ENCODE measurements at places on chromosomes 2 and 18.

- DNase-seq = no peak
Observed at GRCh38 chr2:70362661-70363060, 60.8 kb upstream of the FAM136A start.

DNA sequence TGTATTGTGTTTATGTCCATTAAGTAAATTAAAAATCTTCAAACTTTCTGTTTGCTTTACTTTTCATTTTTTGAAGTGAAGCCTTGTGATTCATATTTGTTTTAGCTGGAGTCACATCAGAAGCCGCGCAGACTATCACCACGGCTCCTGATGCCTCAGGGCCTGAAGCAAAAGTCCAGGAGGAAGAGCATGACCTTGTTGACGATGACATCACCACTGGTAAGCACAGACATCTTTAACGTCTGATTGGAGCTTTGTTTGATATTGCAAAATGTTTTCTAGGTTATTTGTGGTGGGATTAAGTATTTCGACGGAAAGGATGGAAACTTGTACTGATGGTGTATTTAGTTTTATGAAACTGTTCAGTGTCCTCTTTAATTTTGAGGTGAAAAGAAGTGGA, 164.8 kb downstream of the WDR7 start:
- DNase-seq = no peak

GRCh38 chr2:132837769-132838168, 167.8 kb upstream of the LYPD1 start:
- DNase-seq = no peak

DNA sequence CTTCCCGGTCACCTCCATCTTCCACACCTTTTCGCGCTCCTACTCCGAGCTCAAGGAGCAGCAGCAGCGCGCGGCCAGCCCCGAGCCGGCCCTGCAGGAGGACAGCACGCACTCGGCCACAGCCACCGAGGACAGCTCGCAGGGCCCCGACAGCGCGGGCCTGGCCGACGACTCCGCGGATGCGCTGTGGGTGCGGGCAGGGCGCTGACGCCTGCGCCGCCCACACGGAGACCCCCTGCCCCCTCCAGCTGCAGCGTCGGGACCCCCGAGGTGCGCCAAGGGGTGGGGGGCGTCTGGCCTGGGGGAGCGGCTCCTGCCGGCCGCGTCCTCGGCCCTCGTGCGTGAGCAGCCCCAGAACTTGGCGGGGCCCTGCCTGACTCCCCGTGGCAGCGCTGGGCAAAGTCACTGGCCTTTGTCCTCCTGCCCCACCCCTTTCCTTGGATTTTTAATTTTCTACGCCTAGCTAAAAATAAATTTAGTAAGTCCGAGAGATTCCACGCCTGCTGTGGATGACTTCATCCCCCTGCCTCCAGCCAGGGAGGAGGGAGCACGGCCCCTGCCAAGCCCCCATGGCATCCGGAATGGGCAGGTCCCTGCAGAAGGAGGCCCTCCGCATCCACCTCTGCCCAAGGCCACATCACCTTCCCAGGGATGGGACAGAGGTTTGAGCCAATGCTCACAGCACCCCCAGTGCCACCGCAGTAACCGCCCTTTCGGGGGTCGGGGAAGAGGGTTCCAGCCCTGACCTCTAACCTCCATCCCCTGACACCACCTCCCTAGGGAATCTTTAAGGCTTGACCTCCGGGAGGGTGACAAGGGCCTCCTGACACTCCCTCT, 51.6 kb downstream of the SLC66A2 start:
- no peak for DNase-seq

DNA sequence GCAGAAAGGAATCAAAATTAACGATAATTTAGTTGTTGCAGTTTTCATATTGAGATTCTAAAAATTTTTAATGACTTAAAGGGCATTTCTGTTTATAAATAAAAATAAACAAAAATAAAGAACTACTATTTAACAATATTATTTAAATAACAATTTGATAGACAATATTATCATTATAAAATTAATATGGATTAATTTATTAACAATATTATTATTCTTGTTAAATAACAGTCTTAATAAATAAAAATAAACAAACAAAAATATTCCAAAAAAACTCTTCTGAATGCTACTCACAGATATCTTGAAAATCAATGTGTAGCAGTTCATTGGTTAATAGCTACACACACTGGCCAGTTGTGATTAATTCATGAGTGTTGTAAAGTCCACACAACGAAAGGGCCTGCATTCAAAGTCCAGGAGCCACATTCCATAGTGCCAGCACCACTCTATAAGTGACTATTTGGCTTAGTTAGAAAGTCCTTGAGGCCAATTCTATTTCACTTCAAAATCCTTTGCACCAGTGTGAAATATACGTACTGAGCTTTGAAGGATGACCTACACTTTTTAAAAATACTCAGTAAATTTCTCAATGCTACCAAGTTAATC, 117.1 kb downstream of the ZNF521 start:
- DNase-seq = no peak

DNA sequence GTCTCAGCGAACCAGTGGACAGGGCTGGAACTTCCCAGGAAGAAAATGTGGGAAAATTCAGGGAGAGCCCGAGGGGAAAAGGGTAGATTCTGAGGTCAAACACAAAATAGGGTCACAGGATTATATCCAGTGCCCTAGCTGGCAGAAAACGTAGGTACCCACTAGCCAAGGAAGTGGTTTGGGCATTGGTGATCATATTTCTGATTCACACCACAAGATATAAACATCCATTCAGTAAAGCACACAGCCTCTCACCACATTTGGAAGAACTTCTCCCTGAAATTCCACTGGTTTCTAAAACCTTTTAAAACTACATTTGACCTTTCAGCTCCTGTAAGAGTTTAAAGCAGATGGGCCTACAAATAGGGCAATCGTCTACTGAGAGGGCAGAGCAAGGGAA, 186.9 kb downstream of the TTC32 start:
- DNase-seq = no peak

- no peak for DNase-seq
Observed at GRCh38 chr2:168323529-168324021, 76.2 kb upstream of the STK39 start.

DNA sequence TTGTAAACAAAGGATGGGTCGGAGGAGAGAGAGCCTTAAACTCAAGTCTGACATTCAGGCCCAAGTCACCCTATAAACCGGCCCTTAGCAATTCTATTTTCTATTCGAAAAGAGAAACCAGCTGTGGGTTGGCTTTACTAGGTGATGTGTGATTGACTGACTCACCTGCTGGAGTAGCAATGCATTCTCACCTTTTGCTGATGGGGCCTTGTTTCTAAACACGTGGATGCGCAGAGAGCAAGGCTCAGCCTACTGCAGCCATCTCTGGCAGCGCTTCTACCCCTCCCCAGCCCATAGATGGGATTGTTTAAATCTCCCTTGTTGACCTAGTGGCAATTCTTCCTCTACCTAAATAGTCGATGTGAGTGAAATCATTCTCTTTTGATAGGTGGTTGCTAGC, 138.5 kb downstream of the MEIS1 start:
- no peak for DNase-seq

DNA sequence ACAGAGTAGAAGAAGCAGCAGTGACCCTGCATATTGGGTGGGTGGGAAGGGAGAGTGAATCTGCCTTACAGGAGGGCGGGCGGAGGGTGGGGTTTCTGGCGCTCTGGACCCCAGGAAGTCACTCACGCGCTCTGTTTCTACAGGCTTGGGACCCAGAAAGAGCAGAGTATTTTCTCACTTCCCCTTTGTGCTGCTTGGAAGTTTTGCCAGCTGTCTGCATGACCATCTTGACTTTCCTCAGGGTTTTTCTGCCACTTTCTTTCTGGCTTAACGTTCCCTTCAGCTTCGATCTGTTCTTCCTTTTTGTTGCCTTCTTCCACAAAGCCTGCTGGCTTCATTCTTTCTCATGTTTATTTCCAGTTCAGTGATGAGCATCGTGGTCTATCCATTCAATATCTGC, 383.1 kb downstream of the GALR1 start:
- DNase-seq = no peak

GRCh38 chr2:182672466-182673165, 43.4 kb upstream of the DNAJC10 start:
- DNase-seq = no peak

GRCh38 chr2:205760157-205760556, 77.9 kb downstream of the NRP2 start:
- DNase-seq = no peak

DNA sequence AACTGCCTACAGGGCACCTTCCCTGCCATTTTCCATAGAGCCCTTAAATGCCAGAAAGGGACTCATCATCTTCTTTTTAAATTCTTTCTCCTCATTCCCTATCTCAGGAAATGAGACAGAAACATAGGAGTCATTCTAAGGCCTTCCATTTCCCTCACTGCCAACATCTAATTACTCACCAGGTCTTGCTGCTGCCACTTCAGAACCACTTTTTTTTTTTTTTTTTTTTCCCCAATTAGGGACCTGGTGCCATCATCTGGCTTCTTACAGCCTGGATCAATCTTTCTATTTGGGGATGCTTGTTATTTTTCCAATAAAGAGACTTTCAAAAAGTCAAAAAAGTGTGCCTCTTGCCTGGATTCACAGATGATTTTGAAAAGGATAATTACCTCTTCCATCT, 373.4 kb downstream of the LPIN1 start:
- DNase-seq = no peak

DNA sequence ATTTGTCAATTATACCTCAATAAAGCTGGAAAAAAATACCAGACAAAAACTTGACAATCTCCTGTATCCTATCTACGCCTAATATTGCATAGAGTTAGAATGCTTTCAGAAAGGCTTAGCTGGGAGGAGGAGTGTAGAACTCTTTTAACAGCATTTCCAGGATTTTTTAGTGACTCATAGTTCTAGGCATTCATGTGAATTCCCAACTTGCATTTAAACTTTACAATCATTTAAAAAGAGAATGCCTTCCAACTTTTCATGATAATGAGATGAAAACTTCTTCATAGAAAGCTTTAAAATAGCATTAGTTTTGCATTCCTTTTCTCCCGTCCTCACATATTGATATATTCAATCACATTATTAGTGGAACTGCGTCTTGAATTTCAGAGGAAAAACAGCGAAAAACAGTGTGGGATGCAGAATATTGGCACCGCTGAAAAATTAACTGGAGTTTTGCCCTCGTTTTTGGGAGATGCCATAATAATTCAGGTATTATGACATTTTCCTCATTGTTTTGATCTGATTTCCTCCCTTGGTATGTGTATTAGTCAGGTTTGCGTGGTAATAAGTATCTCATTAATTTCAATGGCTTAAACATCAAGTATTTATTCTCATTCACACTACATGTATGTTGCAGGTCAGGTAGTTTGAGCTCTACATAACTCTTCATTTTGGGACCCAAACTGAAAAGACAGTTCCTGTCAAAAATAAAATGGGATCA, 293.2 kb upstream of the FIGN start:
- no peak for DNase-seq

DNA sequence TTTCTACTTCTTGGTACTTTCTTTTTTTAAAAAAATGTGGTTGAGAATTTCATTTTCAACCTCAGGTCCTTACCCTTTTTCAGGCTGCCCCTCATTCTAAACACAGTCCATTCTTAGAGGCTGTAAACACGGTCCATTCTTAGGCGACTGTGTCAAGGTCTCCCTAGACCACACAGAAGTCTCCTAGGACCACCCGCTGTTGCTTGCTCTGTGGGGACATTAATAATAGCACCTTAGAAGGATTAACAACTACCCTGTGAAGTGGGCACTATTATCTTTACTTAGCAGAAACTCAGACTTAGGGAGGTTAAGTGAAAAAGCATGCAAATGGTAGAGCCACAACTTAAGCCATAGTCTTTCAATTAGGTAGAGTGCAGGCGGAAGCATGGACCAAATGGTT, 91.7 kb downstream of the RBMS1 start:
- no peak for DNase-seq

DNA sequence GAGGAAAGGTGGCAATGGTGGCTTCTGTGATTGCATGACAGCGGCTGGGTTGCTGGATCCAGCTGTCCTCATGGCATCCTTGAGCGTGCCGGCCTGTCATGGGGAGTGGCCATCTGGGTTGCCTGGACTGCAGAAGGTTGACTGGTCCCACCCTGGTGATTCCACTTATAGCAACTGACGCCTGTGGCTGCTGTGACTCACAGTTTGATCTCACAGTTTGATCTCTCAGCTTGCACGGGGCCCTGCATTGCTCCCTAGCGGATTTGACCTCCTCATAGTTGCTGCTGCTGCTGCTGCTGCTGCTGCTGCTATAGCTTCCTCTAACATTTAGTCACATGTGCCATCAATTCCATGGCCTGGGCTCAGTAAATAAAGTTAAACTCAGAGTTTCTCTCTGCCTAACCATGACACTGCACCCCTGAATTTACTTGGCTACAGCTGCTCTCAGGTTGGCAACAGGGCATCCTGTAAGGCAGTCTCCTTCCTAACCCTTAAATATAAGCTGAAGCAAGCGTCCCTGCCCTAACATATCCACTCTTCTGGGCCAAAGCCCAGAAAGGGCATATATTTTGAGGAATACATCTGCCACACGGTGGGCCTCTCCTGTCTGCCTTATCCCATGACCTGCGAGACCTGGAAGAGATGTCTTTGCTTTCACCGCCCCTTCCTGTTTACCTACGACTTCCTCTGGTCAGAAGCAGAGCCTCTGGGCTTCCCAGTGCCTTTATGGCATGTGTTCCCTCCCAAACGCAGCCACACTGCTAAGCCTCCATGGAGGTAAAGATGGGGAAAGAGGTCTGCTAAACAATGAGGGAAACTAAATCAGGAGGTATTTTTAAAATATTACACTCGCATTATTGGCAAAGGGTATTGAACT, 37.8 kb upstream of the CCDC150 start:
- no peak for DNase-seq

- DNase-seq = no peak
Observed at GRCh38 chr2:196653843-196654242, 14.3 kb downstream of the CCDC150 start.

DNA sequence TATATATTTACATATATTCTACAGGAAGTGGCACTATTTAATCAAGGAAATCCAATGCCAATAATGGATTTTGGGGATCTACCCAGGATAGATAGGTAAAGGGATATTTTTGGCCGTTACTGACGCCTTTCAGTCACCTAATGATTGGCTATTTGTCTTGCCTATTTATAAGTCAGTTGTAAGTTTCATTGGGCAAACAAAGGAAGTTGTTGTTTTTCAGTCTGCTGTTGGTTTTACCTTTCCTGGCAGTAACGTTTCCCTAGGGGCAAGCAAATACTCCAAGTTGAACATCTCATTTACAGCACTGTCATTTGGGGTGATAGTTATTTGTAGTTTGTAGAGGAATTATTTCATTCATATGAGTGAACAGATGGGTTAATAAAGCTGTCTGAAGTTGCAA, 17.0 kb upstream of the LANCL1 start:
- DNase-seq = no peak

- no peak for DNase-seq
Observed at GRCh38 chr2:180038997-180039396, 31.9 kb upstream of the CWC22 start.

DNA sequence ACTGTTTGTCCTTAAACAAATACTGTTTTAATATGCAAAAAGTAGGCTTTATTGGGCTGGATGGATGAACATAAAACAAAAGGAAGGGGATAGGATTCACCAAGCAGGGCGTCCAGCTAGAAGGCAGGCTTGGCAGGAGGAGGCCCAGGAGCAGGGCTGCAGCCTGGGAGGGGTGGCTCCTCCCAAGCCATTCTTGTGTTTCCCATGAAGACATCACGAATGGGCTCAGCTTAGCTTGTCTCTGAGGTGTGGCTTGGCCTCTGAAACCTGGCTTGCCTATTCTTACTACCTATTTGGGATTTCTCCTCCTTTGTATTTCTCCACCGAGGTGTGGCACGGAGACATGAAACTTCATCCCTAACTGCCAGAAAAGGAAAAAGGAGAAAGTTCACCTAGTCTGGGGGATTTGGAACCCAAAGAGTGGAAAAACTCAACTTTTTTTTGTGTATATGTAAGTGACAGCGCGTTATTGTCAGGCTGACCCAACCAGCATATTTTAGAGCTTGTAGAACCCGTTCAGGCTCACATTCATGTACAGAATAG, 481.9 kb upstream of the SPRED2 start:
- DNase-seq = no peak

Measured in CD4-positive, alpha-beta T cell treated with Interleukin-6 at 100 ng/mL for 8 hours (primary cell).